Left hindlimb (tissue), 1 donor: ENCODE measurements at places on chromosomes 16 and 17.

- DNase-seq: no peak
These were observed 2.7 kb downstream of the TRAF7 start for GRCh38 chr16:2158262-2158638.

DNA sequence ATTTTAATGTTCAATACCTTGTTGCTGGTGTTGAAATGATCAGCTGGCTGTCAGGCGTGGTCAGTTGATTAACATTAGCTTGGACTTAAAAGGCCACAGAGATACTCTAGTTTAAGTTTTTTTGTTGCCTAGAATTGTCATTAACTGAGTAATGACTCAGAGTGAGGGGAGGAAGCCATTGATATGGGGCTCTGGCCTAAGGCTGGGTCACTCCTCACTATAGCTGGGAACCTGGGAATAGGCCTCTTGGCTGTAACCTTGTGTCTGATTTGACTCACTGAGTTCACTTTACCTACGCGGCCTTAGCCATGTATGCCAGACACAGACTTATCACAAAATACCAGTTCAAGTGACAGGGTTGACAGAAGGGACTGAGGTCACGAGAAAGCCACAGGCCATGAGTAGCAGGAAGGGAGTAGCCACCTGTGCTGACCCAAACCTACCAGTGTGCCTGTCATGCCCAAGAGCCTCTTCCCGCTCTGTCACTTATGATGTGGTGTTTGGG lies 37.9 kb upstream of the ADCY7 start:
- DNase-seq: no peak

GRCh38 chr17:57975044-57975443 lies 13.0 kb downstream of the VEZF1 start:
- no peak for DNase-seq

GRCh38 chr17:8087075-8087951 lies at the start of gene ALOX12B:
Gene ALOX12B (minus strand): TSS chr17:8087716. CDS start chr17:8087442, 274 bp downstream.
- DNase-seq: no peak

DNA sequence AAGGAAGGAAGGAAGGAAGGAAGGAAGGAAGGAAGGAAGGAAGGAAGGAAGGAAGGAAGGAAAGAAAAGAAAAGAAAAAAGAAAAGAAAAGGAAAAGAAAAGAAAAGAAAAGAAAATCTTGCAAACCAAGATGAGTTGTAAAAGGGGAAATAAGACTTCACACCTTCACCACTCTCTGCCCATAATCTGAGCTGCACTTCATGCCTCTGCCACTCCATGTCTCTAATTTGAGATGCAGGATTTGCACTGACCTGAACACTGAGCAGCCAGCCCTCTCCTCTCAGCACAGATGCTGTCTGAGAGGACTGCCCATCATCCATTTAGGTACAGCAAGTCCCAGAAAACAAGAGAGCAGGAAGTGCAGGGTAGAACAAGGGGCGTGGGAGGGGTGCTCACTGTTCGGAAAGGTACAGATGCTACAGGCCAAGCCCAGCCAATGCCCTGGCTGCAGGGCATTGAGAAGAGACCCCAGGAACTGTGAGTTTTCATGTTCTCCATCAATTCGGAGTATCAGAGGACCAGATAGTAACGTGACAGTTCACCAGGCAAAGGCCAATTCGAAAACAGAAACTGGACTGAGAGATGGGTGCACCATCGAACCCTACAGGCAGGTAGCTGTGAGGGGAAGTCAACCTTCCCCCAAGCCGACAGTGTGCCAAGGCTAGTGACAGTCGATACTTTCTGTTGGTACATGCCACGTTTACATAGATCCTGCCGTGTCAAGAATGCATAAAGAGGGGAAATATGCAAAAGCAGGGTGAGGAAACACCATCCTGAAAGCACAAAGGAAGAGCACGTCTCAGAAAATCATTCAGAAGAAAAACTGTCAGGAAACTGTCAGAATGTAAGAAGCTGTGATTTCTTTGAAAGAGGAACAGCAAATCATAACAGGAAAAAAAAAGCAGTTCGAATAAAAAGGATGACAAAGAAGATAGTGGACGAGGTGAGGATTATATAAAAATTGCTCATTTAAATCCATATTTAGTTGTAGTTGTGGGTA lies 142.0 kb upstream of the RCVRN start:
- no peak for DNase-seq

- no peak for DNase-seq
These were observed 230.7 kb downstream of the IRX3 start for GRCh38 chr16:54055864-54056263.

- DNase-seq: no peak
These were observed 923 bp downstream of the GDPD3 start for GRCh38 chr16:30112197-30113030.

GRCh38 chr17:2070241-2071023 lies 15.5 kb downstream of the HIC1 start:
- no peak for DNase-seq

DNA sequence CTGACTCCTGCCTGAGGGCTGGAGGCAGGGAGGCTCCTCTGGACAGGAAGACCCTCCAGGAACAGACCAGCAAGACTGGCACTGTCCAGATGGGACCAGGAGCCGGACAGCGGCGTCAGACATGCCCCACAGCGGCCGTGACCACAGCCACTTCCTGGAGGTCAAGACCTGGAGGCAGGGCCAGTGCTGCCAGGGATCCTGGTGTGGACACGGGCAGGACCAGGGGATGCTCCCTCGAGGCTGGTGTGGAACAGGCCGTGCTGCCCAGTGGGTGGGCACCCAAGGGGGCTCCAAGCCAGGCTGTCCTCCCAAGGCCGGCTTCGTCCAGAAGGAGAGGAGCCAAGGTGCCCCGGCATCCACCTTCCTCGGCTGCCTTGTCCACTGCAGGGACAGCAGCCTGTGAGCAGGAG lies 4.5 kb upstream of the CCDC57 start:
- DNase-seq: no peak

- no peak for DNase-seq
These were observed 6.0 kb downstream of the MYO1D start for GRCh38 chr17:32870969-32871368.

DNA sequence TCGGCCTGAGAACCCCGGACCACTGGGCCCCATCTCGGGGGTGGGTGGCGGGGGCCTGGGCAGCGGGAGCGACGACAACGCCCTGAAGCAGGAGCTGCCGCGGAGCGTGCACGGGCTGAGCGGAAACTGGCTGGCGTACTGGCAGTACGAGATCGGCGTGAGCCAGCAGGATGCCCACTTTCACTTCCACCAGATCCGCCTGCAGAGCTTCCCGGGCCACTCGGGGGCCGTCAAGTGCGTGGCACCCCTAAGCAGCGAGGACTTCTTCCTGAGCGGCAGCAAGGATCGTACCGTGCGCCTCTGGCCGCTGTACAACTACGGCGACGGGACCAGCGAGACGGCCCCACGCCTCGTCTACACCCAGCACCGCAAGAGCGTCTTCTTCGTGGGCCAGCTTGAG lies 8.9 kb upstream of the SERPINF2 start:
- no peak for DNase-seq

- no peak for DNase-seq
These were observed 21.5 kb upstream of the HELZ start for GRCh38 chr17:67266496-67266895.

GRCh38 chr17:27836651-27837050 lies 36.3 kb upstream of the NOS2 start:
- DNase-seq: no peak

- DNase-seq: peak; percentile 87
These were observed 1.3 kb downstream of the C16orf86 start for GRCh38 chr16:67667817-67668494.

DNA sequence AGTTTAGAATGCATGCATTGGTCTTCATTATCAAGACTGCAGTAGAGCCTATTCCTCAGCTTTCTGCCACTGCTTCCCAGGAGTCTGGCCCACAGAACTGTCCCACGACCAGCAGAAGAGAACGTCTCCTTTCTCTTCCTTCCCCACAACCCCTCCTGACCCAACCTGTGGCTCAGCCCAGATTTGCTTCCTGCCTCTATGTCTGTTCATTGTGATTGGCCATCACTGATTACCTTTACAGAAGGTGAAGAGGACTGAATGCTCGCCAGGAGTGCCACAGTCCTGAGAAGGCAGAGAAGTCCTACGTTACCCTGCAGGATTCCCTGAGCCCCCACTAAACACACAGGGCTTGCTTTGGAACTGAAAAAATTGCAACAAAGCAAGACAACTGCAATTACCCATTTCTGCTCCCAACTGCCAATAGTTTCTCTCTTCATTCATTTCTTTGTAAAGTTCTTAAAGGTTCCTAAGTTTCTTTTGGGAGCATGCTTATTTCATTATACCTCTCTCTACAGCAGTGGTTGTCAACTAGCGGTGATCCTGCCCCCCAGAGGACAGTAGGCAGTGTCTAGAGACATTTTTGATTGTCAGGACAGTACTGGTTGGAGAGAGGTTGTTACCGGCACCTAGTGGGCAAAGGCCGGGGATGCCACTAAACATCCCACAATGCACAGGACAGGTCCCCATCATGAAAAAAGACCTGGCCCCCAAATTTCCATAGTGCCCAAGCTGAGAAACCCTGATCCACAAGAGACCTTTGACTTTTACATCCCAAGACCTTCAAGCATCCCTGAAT lies 4.5 kb upstream of the NAT9 start:
- DNase-seq: no peak

DNA sequence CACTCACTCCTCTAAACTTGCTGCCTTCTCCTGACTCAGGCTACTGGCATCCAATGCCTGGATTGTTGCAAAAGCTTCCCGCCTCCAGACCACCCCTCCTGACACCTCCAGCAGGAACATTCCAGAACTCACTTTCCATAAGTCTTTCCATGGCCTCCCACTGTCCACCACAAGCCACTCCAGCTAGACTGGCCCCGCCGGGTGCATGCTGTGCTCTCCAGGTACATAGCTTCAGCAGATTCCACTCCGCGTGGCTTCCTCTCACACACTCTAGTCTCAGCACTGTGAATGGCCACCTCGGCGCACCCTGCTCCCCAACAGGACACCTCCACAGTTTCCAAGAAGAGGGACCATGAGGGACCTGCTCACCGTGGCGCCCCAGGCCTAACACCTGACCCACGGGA lies 25.9 kb upstream of the FAAP100 start:
- DNase-seq: no peak

- DNase-seq: peak; percentile 71
These were observed 31.0 kb upstream of the ARL4D start for GRCh38 chr17:43367737-43368242.

DNA sequence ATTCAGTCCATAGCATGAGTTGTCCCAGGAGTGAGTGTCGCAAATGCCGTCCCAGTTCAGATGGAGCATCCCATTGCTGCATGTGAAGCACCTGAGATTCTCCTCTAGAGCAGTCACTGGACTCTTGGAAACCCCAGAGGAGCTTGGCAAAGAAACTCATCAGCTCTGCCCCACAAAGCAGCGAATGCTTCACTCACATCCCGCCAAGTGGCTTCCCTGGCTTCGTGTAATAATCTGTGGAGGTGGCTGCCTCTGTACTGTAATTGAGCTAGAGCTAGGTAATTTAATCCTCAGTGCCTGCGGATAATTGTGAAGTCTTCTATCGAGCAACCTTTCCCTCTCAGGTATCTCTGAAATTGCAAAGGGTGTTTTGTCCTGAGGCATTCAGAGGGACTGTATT lies 107.1 kb downstream of the SNX29 start:
- DNase-seq: no peak

GRCh38 chr16:12463961-12464360 lies 339.7 kb downstream of the CPPED1 start:
- DNase-seq: no peak

GRCh38 chr16:64282181-64282580 lies 839.7 kb downstream of the CDH11 start:
- no peak for DNase-seq

GRCh38 chr17:79926142-79926604 lies 86.9 kb upstream of the CBX4 start:
- DNase-seq: no peak

- DNase-seq: no peak
These were observed 1884.8 kb downstream of the TP53TG3F start for GRCh38 chr16:35344012-35344762.
